Effector CD4-positive, alpha-beta T cell (primary cell): ENCODE measurements at places on chromosomes 2 and 18.

DNA sequence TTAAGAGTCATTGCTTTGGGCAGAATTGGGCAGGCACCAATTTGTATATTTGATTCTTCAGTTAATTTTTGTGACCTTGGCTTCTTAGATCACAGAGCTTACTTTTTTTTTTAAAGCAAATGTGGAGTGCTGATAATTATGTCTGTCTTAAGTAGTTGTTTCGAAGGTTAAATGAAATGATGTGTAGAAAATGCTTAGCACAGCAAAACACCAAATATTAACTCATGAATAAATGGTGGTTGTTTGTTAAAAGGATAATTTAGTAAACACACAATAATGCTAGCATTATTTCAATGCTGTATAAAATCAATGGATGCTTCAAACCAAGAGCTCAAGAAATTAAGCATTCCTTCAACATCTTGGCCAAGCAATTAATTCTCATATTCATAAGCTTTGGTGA is 143.4 kb downstream of the LPIN1 start:
- no peak for DNase-seq

- no peak for DNase-seq
Measured at GRCh38 chr18:21433436-21433835, 167.1 kb downstream of the ESCO1 start.

DNA sequence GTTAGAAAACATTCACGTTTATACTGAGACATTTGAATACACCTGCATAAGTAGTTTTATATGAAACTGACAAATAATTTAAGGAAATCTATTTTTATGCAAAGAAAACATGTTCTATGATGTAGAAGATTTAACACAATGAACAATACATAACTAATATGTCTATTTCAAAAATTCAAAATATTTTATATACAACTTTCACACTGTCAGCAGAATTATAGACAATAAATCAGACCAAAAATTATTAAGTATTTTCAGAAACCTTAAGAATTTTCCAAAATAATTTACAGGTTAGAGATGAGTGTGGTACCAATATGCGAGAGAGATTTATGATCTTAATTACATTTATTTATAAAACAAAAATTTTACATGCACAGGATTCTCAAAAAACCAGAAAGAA is 1561.0 kb upstream of the ZEB2 start:
- no peak for DNase-seq

DNA sequence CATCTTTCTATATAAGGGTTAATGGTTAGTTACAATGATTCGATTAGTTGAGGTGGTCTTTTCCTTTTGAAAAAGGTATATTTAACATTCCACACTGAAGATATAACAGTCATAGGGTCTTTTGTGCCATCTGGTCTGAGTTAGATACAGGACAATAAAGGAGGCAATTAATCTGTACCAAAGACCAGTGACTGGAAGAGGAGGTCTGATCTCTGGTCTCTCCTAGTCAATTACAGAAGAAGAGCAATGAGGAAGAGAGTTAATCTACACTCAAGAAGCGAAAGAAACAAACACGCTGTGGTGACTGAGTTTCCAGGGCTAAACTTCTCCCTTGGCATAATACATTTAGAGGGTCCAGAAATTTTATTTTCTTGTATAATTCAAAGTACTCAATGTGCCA is 20.7 kb upstream of the RMDN2 start:
- DNase-seq = no peak

DNA sequence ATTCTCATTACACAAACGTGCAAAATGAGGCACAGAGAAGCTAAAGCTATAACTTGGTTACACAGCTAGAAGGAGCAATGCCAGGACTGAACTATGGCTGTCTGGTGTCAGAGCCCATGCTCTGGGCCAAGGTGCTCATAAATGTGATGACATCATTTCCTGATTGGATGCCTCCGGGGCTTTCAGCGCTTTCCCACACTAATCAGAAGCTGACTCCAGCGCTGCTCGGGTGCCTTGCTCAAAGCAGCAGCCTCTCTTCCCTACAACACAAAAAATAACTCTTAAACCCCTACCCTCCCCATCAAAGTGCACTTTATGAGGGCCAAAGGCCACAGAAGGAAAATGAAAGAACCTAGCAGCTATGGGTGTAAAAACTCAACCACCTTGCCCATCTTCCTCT is 90.7 kb downstream of the STK39 start:
- DNase-seq = no peak

GRCh38 chr2:174117951-174118930 is 130.1 kb downstream of the OLA1 start:
- DNase-seq = no peak

DNA sequence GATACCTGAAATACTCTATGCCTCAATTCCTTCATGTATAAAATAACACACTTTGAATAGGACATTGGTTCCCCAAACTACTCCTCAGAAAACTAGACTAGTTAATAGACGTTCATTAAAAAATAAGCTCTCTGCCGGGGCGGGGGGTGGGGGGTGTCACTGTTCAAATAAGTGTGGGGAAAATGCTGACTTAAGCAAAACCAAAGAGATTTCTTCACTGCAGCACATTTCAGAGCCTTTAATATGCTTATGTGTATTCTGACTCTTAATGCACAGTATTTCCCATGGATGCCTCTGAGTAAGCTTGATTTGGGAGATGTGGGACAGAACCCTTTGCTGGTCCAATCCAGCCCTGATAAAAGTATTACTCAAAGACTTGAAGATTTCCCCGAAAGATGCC is 93.2 kb downstream of the LYPD6 start:
- DNase-seq = no peak

- no peak for DNase-seq
Measured at GRCh38 chr2:67917332-67918054, 145.3 kb downstream of the C1D start.

DNA sequence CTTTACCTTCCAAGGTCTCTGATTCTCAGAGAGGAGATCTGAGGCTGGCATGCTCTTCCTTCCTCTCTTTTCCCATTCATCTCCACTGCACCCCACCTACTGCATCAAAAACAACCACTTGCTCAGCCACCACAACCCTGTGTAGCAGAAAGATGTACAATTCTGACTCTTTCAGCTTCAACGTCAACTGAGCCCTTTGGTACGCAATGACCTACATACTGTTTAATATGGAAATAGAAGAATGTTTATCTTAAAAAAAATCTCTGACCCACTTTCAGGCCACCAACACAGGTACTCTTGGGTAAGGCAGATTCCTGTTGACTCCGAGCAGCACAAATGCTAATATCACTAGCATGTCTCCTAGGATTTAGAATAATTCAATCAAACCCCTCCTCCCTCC is 76.2 kb upstream of the AFF3 start:
- DNase-seq = no peak

DNA sequence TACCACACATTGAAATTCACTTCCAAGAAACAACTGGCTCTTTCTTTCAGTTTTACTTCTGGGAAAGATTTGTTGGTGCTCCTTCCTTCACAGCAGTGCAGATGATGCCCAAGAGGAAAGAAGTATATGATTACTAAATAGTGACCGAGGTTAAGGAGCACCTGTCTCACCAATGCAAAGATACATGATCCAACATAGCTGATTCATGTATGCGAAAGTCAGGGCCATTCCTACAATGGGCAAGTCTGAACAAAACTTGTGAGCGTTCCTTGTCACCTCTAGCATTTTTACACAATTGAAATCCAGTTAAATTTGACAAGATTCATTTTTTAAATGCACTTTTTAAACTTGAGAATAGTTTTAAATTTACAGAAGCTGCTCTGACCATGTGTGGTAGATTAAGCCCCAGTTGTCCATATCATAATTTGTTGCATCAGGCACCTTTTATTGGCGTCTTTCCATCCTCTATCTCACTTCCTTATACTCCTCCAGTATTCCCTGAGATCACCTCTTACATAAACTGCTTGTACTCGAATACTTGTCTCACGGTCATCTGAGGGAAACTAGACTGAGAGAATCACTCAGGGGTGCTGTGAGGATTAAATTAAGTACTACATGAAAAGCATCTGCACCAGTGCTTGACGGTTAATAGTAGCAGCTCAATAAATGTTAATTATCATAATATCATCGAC is 438.8 kb upstream of the CDH20 start:
- DNase-seq = no peak

- no peak for DNase-seq
Measured at GRCh38 chr2:168814046-168814445, 11.6 kb downstream of the NOSTRIN start.

DNA sequence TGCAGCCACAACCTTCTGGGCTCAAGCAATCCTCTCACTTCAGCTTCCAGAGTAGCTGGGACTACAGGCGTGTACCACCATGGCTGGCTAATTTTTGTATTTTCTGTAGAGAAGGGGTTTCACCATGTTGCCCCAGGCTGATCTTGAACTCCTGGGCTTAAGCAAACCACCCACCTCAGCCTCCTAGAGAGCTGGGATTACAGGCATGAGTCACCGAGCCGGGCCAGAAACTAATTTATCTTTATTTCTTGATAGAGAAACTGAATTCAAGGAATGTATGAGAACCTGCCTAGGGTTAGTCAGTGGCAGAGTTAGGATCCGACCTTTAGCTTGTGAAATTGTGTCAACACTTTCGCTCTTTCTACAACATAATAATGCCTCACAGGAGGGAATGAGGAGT is 19.3 kb upstream of the ITGAV start:
- no peak for DNase-seq

- no peak for DNase-seq
Measured at GRCh38 chr2:10400002-10400401, 48.1 kb downstream of the ODC1 start.

GRCh38 chr2:70767079-70767698 is 811 bp downstream of the ADD2 start:
- DNase-seq = no peak

GRCh38 chr2:20183373-20183772 is 41.6 kb downstream of the SDC1 start:
- DNase-seq = no peak

- DNase-seq = no peak
Measured at GRCh38 chr2:97849881-97850528, 136.6 kb downstream of the ZAP70 start.

DNA sequence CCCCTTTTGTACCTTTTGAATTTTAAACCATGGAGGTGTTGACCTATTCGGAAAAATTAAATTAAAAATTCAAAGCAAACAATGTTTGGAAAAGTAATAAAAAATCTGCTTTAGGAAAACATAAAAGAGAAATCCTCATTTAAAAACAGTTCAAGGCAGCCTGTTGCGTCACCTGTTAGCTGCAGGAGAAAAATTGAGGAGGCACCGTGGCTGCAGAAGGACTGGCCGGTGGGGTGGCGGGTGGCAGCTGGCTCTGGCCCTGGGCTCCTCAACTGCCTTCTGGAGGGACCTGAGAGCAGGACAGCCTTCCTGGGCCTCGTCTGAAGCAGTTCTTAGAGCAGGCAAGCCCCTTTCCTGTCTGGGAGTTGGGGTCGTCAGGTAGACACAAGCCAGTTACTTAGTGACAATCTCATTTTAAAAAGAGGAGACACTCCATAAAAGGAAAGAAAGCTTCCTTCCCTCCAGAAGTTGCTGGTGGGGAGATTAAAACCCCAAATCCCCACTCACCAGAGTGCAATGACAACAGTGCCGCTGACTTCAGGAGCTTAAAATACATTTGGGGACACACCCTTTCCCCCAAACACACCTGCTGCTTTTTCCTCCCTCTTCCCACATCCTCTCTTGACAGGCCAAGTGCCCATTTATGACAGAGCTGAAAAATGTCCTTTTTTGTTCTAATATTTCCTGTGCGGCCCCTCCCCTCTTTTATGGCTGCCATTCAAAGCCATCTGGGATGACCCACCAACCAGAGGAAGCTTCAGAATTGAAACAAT is 9.7 kb downstream of the ZBTB7C start:
- no peak for DNase-seq

GRCh38 chr2:67579216-67579615 is 182.1 kb downstream of the ETAA1 start:
- no peak for DNase-seq

DNA sequence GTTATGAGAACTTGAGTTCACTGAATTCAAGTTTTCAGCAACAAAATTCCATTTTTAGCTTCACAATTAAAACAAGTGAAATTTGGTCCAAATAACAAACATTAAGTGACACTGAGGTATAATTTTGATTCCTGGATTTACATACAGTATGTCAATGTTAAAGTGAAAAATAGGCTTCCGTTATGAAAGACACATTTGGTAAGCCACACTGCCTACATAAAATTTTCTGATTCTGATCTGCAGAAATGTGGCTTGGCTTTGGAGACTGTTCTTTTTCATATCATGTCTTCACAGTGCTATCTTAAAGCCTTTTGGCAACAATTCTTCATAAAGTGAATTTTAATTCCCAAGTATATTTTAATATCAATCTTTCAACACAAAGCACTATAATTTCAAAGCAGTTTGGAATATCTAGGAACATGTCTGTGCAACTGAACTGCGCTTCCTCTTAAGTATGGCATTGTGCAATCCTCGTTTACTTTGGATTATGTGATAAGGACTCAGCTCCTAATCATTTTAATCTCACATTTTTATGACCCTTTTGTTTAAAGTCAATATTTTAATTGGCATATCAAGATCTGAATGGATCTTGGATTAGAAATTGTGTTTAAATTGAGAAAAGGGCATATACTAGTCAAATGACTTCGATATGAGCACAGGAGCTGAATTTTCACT is 60.0 kb downstream of the RBMS1 start:
- DNase-seq = no peak

GRCh38 chr2:178105566-178105965 is 6.7 kb upstream of the RBM45 start:
- DNase-seq = no peak

DNA sequence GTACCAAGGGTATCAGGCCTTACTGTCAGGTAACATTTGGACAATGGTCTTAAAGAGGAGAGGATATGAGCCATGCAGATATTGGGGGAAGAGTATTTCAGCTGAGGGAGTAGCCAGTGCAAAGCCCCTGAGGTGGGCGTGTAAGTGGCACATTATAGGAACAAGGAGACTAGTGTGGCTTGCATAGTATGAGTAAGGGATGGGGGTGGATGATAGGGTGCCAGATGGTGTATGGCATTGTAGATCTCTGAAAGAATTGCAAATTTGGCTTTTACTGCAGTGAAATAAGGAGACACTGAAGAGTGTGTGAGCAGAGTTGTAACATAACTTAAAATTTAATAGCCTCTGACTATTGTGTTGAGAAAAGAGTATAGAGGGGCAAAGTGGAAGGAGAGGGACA is 244.0 kb downstream of the PDE11A start:
- DNase-seq = no peak

DNA sequence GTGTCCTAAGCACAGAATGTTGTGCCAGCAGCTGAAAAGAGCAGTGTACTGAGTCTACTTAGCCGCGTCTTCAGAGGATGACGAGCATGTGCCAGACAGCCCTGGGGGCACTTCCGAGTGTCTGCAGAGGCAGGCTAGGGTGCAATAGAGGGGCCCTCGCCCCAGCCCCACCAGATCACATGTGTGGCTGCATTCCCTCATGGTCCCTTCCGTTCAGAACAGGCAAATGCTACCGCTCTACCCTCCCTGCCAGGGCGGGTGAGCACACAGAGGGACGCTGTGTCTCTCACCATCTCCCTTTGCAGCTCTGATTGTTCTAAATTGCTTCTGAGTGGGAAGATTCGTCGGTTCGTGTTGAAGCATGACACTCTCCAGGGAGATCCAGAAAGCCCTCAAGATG is 212.2 kb upstream of the RAB12 start:
- no peak for DNase-seq

- DNase-seq = no peak
Measured at GRCh38 chr2:33442528-33443079, 33.8 kb upstream of the RASGRP3 start.
